Dermis blood vessel endothelial cell (primary cell): ENCODE measurements at places on chromosomes 13 and 19. TPM values are rescaled to one million over a fixed set of nuclear protein-coding genes. Genes with fewer than 3 reads are reported as not detected.

NKPD1 gene
- 0.34 and 0.37 TPM in 2 replicates for total RNA-seq

DZIP1 gene
- total RNA-seq, result 4.0 and 5.3 TPM in 2 replicates

PRODH2 gene
- total RNA-seq, result not detected in 2 replicates

ZNF808 gene
- 23.3 and 31.1 TPM in 2 replicates for total RNA-seq

RDH13 gene
- 18.4 and 20.8 TPM in 2 replicates for total RNA-seq

IGFL3 gene
- not detected in 2 replicates for total RNA-seq

DNA sequence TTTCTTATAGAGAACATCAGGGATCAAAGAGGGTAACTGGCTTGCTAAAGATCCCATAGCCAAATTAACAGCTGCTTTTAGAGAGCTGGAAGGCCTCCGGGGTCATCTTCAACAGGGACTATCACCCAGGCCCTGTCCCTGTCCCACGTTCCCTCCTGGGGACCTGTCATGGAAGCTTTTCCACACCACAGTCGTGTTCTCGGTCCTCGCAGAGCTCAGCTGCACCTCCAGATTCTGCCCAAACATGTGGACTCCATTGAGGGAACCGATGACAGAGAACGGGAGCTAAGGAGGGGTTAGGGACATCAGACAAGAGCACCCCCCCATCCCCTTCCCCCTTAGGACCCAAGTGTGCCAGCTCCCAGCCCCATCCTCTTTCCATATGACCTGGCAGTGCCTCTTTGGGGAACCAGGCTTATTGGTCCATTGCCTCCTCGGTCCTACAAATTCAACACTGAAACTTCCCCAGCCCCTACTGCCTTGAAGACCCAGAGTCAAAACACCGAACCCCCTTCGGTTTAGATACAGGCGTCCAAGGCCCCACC lies 568 bp downstream of the FUZ start:
- no peak for DNase-seq

- no peak for DNase-seq
Observed at GRCh38 chr13:43107780-43108179, 84.4 kb downstream of the DNAJC15 start.

DNA sequence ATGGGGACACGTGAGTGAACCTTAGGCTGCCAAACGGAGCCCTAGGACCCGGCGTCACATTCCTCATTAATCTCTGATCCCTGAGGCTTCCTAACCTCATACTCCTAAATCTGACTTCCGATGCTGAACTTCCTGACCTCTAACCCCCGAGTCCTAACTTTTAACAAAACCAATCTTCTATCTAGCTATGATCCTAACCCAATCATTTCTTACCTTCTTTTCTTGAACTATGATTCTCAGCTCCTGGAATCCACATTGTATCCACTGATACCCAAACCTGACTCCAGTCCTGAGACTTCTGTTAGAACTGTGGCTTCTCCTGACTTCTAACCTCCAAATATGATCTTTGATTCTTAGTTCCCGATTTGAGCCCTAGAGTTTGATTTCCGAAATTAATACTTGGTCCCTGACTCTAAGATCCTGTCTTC lies 447 bp downstream of the NFKBIB start:
- DNase-seq, result peak; percentile 79

DNA sequence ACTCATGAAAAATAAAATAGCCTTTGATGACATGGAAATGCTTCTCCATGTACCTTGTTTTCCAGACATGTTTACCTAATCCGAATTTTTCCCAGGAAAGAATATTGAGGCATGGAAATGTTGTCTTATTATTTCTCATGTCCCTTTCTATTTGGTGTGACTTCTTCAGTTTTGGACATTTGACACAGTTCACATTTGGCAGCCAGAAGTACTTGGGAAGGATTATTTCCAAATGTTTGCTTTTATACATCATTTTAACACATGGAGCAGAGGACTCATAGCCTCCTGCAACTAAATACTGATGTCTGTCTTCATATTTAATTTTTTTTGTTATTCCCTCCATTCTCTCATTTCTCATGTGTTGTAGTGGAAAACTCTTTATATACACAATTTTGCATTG lies 94.3 kb downstream of the POSTN start:
- DNase-seq, result no peak

GRCh38 chr13:75505327-75505726 lies 23.4 kb upstream of the TBC1D4 start:
- DNase-seq, result peak; percentile 15

- no peak for DNase-seq
Observed at GRCh38 chr13:44609137-44609536, 33.0 kb upstream of the TSC22D1 start.

DNA sequence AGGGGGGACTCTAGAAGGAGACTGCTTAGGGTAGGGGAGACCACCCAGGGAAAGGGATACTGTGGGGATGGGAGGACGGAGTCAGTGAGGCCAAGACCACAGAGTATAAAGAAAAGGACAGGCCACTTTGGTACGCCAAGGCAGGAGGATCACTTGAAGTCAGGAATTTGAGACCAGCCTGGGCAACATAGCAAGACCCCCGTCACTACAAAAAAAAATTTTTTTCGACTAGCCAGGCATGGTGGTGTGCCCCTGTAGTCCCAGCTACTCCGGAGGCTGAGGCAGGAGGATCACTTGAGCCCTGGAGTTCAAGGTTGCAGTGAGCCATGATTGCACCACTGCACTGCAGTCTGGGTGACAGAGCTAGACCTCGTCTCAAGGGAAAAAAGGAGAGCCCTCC lies 6.6 kb downstream of the IFNL3 start:
- no peak for DNase-seq

DNA sequence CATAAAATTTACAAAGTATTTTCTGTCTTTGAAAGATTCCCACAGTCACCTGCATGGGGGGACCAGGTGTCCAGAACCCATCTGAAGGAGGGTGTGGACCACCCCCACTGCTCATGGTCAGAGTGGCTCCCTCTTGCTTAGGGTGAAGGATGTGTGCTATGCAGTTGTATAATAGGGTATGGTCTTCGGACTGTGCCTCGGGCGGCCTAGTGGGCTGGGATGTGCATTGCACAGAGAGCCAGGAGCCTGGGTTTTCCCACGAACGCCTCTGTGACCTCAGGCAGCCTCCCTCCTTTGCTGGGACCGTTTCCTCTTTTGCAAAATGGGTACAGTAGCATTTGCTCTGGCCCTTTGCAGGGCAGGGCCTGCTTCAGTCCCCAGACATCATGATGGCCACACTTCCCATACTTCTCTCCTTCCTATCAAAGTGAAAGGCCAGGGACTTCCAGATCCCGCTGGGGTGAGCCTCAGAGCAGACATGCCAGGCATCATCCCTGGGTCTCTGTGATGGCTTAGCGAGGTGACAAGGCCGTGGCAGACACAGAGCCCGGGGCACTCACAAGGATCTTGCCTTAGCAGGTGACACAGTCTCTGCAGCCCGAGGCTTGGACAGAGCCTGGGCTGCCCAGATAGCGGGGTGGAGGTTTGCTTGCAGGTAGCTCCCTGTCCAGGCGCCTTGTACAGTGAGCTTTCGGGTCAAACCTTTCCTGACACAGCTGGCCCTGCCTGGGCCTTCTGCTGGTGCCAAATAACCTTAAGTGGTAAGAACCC lies 59.4 kb upstream of the ZNF536 start:
- no peak for DNase-seq

GRCh38 chr19:19067276-19068072 lies 3.7 kb downstream of the SLC25A42 start:
- DNase-seq, result no peak

DNA sequence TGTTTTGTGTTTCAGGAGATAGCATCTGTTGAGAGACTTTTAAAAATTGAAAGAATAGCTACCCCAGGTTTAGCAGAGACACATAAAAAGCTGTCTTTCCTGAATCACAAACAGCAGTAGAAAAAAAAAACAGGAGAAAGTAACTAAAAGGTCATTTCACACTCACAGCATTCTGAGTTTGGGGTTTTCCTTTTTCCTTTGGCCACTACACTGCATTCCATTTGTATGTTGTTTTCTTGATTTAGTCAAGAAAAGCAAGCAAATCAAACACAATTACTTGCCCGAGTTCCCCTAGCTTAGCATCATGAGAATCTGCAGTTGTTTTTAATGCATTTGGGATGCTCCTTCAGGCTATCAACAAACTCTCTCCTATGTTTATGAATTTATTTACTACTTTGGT lies 161.0 kb downstream of the KCTD12 start:
- DNase-seq, result peak; percentile 79

- no peak for DNase-seq
Observed at GRCh38 chr19:15640904-15641597, 354 bp downstream of the CYP4F3 start.

DNA sequence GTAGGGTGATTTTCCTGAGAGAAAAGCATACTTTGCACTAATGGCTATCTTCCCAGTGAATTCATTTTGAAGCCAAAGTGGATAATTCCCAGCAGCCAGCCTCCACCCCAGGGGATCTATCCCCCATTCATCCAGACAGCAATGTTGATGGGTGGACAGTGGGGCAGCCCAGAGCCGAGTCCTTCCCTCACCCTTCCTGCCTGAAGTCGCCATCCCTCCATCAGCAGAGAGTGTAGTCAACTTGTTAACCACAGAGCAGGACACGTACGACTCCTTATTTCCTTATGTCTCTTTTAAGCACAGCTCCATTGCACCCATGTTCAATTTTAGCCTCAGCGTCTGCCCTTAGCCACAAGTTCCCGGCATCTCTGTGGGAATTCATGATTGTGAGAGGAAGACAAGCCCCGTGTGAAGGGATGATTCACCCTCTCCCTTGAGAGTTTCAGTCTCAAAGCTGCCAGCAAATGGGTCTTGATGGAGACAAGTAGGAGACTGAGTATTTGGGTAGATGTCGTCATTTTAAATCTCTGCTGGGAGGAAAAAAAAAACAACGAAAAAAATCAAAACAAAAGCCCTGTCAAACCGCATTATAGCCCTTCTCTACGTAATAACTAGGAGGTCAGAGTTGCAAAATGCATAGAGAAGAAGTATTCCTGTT lies 58.3 kb upstream of the MEDAG start:
- peak; percentile 79 for DNase-seq

- no peak for DNase-seq
Observed at GRCh38 chr19:2942928-2943640, 1.7 kb downstream of the ZNF77 start.

DNA sequence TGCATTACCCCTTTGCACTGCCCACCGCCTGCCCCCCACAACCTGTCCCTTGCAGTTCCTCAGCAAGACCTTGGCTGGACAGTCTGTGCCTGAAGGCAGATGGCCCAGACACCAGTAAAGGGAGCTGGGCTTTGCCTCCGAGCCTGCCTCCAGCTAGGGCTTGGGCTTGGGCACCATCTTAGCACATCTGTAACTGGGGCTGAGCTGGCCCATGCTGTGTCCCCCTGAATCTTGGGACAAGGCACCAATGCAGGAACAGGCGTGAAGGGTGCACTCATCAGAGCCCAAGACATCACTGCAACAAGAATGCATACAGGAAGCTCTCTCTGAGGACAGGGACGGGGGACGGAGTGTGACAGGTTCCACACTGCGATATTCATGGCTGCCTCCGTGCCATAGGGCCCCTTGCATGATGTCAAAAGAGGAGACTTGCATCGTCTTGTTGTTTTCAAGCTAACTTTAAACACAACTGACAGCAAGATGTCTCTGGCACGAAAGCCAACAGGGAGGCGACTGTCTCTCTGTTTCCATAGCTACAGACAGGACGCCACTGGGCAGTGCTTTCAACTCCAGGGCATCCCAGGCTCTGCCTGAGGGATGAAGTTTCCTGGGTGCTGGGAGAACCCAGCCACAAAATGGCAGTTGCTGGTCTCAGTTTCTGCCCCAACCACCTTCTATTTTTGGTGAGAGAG lies 8.7 kb upstream of the CHST8 start:
- DNase-seq, result no peak

- no peak for DNase-seq
Observed at GRCh38 chr13:100389617-100390016, 199.0 kb downstream of the GGACT start.

DNA sequence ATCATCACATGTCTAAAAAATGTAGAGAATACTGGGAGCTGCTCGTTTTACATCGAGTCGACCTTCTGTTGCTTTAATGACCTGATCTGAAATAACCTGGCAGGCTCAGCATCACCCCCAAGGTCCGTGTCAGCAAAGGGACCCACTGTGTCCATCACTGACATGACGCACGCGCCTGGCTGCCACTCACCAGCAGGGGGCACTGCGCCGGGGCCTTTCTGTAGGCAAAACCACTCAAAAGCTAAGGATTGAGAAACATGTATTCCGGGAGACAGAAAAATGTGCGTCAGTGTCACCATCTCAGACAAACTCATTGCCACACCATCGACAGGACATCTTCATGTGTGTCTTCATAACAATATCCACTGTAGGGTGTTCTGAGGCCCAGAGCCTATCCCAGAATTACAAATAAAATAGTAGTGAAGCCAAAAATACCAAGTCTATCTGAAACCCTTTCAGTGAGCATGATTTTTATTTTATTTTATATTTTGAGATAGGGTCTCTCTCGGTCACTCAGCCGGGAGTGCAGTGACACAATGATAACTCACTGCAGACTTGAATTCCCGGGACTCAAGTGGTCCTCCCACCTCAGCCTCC lies 130.3 kb upstream of the LSM14A start:
- peak; percentile 69 for DNase-seq
